Hindlimb muscle (tissue), 1 donor: ENCODE measurements at places on chromosomes 2 and 18. TPM values are rescaled to one million over a fixed set of nuclear protein-coding genes. Genes with fewer than 3 reads are reported as not detected.

The LRRTM4 gene
- polyA plus RNA-seq = 0.89 TPM

The ARHGAP28 gene
- 23.7 TPM for polyA plus RNA-seq

The ACMSD gene
- 0.34 TPM for polyA plus RNA-seq

The MYCN gene
- polyA plus RNA-seq = 6.3 TPM
